Hematopoietic multipotent progenitor cell treated with erythropoietin and hydrocortisone succinate and interleukin-3 and kit ligand, for 8 days (in vitro differentiated cells): ENCODE measurements at places on chromosomes 6 and 20.

DNA sequence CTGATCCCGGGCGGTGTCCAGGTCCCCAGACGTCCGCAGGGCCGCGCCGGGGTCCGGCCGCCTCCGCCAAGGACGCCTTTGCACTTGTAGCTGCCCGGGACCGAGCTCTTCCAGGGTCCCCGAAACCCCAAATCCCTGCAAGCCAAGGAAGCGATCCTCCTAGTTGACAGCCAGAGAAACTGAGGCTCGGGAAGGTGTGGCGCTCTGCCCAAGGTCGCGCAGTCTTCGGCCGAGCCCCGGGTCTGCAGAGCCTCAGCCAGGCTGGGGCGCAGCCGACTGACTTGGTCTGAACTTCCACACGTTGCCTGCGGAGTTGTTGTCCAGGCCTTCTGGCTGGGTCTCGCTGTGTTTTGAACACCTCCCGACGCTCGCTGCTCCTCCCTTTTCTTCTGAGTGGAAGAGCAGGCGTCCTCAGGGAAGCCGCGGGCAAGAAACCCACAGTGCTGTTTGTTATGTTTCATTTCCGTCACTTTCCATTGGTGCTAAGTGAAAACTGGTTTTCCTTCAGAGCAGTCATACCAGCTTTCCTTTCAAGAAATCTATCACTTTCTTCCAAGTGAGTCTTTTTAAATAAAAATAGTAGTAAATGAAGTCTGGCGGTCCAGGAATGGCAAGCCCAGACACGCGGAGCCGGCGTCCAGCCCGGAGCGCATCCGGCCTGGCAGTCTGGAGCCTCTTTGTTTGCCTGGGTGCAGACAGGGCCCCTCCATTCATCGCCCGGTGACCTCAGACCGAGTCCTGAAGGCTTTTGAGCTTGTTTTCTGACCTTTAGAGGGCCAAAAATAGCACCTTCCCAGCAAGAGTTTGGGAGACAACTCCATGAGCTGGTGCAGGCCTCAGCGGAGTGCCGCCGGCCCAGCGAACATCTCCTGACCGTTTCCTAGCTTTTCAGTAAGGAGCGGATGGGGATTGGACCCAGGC lies 698 bp downstream of the FAM210B start:
- peak; percentile 64 for DNase-seq

- no peak for DNase-seq
Measured at GRCh38 chr6:30691208-30691847, 544 bp upstream of the NRM start.

DNA sequence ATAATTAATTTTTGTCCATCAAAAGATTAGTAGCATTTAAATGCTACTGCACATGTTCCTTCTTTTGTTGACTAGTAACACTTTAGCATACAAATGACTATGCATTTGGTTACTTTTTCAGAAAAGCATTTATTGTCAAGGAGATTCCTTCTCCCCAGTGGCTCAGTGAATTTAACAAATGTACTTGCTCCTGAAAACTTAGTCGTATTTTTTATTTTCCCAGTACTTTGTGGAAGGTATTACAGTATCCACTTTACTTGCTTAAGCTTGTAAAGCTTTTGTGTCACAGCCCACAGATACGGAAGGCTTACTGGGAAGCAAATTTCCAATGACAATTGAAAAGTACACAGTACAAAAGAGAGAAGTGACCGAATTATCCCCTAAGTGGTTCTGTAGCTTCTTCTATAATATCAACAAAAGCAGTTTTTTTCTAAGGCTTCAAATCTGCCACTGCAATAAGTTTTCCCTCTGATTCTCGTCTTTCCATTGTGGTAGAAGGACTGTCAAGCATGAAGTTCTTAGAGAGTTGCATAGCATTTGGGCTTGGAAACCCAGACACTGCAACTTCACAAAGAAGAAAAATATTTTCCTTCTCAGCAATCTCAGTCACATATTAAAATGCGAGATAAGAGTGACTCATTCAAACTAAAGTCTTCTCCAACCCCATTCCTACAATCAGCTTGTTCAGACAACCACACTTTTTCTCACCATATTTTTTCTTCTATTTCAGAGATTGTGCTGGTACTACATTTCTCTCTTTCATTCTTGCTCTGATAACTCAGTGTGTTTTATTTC lies 431.2 kb downstream of the GRIK2 start:
- DNase-seq = no peak

- no peak for DNase-seq
Measured at GRCh38 chr20:61965606-61966491, 99.8 kb downstream of the TAF4 start.

DNA sequence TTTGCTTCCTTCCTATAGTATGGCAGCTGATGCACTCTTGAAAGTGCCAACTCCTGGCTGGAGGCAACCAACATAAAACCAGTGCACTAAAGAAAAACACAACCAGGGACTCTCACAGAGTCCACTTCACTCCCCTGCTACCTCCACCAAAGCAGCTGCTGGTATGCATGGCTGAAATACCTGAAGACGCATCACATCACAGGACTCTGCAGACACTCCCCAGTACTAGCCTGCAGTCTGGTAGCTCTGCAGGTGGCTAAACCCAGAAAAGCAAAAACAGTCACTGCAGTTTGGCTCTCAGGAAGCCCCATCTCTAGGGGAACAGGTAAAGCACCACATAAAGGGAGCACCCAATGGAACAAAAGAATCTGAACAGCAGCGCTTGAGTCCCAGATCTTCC lies 473.0 kb upstream of the SPTLC3 start:
- DNase-seq = no peak

DNA sequence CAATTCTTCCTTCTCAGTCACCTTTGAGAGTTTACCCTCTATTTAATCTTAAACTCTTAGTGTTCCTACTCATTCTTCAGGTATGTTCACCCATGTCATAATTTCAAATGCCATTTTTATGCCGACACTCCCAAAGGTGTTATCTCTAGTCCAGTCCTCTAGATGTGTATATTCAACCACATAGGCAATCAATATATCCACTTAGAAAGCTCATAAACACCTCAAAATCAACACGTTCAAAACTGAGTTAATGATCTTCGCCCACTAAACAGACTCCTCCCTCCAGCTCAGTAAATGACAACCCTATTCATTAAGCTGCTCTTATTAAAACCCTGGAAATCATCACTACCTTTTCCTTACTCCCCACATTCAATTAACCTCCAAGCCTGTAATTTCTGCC lies 6.4 kb downstream of the OSTM1 start:
- DNase-seq = no peak

GRCh38 chr20:1802385-1803060 lies 92.7 kb upstream of the SIRPA start:
- DNase-seq = peak; percentile 20

GRCh38 chr6:46078294-46078693 lies 51.5 kb upstream of the ENPP4 start:
- DNase-seq = no peak

DNA sequence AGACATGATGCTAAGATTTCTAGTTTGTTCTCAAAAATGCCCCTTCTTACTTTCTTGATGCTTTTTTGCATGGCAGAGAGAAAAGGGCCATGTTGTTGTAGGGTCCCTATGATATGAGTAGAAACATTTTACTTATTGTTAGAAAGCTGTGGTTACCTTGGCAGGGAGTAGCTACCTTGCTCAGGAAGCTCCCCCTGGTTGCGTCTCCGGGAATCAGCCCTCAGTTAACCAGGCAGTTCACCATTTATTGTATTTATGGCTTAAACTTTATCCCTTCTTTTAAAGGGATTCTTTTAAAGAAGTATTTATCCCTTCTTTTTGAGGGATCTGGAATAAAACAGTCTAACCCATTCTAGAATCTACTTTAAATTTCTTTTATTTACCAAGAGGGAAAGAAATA lies 113.9 kb upstream of the PROKR2 start:
- DNase-seq = no peak

- no peak for DNase-seq
Measured at GRCh38 chr20:19070026-19070425, 142.4 kb upstream of the SLC24A3 start.

DNA sequence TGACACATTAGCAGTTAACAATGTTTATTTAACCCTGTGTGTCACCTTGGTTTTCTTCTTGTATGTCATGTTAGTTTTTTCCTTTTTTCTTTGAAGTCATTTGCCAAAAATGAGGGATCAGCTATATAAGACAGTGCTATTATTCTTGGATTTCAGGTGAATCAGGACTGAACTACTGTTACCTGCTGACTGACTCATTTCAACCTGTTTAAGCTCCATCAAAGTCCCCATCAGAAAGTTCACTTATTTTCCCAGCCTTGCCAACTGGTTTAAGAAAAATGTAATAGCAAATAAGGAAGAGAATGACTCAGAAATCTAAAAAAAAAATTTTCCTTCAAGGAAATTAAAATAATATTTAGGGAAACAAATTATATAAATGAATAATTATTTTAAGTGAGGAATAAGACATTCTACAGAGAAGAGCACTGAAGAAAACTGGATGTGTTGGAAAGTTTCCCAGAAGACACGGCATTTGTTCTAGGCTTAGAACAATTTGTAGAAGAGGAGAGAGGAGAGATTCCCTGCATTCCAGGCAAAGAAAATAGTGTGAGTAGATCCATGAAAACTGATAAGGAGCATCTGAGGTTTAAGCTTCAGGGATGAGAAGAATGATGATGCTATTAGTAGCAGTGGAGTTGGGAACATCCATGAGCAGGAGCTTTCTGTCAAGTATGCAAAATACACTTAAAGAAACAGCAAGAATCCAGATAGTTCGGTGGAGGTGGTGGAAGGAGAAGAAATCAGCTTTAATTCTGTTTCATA lies 84.9 kb upstream of the SIM1 start:
- no peak for DNase-seq

- no peak for DNase-seq
Measured at GRCh38 chr6:24987446-24988115, 51.8 kb upstream of the RIPOR2 start.

- DNase-seq = peak; percentile 37
Measured at GRCh38 chr20:13441388-13441787, 197.3 kb downstream of the TASP1 start.

DNA sequence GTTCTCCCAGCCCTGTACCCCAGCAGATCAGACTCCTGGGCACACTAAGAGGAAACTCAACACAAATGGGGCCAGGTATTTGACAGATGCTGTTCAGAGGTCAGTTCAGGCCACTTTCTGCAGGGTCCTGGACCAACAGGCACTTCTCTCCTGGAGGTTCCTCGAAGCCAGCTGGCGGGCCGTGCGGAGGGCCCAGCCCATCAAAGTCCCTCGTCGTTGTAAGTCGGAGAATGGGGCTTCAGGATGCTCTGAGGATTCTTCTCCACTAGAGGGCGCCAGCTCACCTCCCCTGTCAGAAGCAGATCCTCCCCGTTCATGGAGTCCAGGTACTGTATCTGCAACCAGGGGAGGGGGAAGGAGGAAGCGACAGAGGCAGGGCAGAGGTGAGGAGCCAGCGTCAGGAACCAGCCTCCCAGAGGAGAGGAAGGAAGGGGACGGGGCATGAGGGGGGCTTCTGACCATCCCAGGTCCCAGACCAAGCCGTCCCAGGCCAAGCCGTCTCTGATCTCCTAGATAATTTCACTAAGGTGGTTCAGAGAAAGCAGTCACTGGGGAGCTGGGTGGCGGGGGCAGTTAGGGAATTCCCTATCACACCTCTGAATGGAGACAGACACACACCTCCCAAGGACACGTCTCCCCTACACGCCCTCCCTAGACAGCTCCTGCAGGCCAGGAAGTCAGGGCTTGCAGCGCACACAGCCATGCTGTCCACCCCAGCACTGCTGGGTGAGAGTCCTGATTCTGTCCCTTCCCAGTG lies 11.7 kb upstream of the FAM83C start:
- peak; percentile 86 for DNase-seq

- no peak for DNase-seq
Measured at GRCh38 chr6:158630938-158631616, 13.5 kb downstream of the DYNLT1 start.

DNA sequence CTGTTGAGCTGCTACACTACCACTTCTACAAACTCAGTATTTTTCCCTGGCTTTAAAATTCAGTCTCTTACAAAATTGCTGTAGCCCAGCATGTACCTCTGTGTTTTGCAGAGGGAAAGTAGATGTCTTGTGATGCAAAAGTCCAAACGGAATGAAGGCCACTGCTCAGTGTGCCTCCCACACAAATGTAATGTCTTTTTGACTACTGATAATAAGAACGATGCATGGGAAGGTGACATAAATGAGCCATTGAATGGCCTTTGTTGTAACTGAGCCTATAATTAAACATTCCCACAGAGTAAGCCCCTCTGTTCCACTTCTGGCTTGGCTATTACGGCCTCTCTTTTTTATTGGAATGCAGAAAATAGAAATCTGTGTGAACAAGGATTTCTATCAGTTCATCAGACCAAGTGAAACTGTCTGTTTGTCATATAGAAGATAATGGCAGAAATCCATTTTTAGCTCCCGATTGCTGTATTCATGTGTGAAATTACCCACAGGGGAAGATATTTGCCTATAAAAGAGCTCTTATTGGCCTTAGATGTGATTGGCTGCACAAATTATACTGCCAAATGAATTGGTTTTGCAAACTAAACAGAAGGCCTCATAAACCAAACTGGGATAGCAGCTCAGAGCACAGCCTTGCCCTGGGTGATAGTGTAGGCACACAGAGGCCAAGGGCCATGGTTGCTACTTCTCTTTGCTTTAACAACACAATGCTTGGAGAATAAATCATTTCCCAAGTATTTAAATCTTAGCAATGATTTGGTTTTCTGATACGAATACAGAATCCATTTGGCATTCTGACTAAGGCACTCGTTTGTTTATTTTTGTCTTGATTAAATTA lies 241.5 kb upstream of the PLN start:
- no peak for DNase-seq

GRCh38 chr6:35677456-35677855 lies 11.3 kb downstream of the FKBP5 start:
- no peak for DNase-seq

GRCh38 chr6:42071881-42072583 lies 21.7 kb downstream of the TAF8 start:
- no peak for DNase-seq

GRCh38 chr20:63295846-63296245 lies 2.9 kb downstream of the COL20A1 start:
- DNase-seq = no peak

DNA sequence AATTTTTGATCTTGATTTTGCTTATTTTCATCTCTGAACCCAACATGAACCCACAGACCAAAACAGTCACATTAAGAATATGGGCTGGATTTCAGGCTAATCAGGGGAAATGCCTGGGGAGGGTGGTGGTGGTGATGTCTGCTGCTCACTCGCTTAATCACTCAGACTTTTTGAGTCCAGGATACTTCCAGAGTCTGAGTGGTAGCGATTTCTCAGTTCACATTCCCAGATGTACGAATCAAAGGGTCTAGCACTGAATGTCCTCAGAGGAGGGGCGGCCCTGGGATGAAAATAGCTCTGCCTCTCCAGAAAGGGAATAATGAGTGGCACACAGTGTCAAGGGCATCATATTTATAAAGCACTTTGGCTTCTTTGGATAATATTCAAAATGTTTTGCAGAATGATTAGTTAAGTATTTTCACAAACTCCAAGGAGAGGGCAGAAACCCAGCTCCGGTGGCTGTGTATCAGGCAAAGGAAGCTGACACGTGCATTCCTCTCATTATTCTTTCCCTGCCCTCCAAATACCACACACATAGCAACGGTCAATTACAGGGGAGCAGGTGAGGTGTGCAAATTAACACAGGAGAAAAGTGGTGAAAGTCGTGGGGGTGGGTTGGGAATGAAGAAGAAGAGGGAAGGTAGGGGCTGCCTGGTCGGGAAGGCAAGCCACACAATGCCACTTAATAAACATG lies 345.2 kb upstream of the RSPO3 start:
- DNase-seq = no peak

GRCh38 chr20:46400828-46401477 lies 5.5 kb downstream of the ELMO2 start:
- DNase-seq = peak; percentile 17
